Hematopoietic multipotent progenitor cell treated with erythropoietin and hydrocortisone succinate and interleukin-3 and kit ligand, for 15 days (in vitro differentiated cells): ENCODE measurements at places on chromosomes 1 and 21.
A peak's percentile ranks its signal among the peaks of the same experiment; 100 is the strongest.

- no peak for DNase-seq
These were observed 18.9 kb downstream of the TNNT2 start for GRCh38 chr1:201358596-201358995.

GRCh38 chr1:202580619-202581018 is 129.6 kb downstream of the SYT2 start:
- no peak for DNase-seq

GRCh38 chr1:170604065-170604464 is 59.9 kb upstream of the PRRX1 start:
- DNase-seq, result no peak

GRCh38 chr21:32174819-32175218 is 104.0 kb downstream of the MIS18A start:
- no peak for DNase-seq

DNA sequence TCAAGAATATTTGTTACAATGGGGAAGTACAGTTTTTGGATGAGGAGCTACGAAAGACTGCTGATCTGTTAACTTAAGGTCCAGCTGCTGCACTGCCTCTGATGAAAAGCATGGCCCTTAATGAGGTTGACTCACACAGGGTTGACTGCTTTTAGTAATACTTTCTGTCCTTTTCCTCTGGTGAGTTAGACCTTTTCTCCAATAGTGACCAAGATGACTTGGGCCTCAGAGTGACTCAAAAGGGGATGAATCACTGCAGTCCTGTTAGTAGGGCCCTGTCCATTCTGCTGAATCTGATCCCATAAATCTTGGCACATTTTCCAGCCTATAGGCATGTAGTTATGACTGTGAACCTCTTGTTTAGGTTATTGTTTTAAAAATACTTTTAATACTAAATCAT is 2.7 kb downstream of the DISP1 start:
- no peak for DNase-seq

DNA sequence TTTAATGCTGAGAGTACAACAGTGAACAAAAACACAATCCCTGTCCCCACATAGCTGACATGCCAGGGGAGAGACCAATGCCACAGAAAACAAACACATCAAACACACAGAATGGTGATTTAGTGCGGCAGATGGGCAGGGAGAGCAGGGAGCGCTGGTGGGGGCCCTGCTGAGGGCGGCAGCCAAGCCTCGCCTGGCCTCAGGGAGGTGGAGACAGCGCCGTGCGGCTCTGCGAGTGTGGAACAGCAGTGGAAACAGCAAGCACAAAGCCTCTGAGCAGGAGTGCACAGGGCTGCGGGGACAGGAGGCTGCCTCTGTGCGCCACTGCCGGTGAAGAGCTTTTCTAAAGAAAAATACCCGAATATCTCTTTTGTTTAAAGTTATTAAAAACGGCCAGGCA is 17.0 kb downstream of the MCM3AP start:
- no peak for DNase-seq

GRCh38 chr1:38046884-38047602 is 450 bp upstream of the POU3F1 start:
- DNase-seq, result peak; percentile 41

DNA sequence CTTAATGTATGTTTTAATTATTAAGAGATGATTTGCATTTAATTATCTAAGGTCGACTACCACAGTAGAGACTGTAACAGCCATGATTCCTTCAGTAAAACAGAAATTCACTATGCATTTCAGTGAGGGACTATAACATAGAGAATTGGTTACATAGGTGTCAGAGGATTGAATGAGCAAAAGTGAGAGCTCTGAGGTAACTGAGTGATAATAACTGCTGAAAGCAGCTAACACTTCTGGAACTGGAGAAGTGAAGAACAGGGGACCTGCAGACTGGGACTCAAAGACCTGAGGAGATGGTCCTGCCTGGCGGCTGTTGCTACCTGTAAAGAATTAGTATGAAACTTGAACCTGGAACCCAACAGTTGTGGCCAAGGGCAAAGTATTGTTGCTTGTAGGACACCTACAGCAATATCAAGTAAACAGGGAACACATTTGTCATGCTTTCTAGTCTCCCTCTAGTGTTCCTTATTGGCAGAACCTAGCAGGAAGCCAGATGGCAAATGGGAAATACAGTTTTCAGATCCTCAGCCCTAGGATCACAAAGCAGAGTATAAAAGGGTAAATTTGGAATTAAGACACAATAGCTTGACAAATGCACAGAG is 110.6 kb downstream of the HS2ST1 start:
- peak; percentile 59 for DNase-seq

DNA sequence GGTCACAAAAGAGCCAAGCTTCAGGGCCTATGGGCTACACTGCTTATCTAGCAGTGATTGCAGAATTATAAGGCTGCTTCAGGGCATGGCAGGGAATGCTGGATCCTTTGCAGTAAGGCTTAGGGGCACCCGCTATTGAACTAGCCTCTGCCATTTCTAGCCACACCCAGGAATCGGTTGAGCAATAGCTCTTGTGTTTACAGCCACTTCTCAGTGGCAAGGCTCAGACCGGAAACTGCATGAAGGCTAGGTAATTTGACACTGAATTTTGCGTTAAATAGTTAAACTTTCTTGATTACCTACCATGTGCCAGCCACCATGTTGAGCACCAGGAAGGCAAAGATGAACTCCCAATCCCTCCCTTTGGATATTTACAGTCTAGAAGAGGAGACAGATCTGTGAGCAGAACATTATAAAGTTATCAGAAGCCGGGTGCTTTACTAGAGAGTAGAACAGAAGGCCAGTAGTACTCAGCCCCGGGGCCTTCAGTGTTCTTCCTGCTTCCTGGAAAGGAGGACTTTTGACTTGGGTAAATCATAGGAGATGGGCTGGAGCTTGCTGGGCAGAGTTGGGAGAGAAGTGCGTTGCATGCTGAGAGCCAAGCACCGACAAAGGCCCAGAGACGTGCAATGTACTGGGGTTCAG is 98.6 kb upstream of the LPGAT1 start:
- peak; percentile 11 for DNase-seq

DNA sequence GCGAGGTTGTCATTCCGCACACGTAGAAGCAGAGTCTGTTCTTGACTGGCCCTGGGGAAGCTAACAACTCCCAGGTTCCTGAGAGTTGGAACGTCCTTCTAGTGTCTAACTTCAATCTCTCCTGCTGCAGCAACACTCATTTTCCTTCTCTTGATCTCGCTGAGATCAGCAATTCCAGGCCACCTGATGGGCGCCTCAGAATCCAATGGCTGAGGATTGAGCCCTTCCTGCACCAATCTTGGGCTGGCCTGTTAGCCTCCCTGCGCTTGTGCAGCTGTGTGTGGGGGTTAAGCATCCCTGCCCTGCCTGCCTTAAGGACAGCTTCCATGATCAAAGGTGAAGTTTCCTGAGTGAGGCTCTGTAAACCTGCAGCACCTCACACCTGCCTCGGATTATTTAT is 87.9 kb downstream of the SYT2 start:
- no peak for DNase-seq

DNA sequence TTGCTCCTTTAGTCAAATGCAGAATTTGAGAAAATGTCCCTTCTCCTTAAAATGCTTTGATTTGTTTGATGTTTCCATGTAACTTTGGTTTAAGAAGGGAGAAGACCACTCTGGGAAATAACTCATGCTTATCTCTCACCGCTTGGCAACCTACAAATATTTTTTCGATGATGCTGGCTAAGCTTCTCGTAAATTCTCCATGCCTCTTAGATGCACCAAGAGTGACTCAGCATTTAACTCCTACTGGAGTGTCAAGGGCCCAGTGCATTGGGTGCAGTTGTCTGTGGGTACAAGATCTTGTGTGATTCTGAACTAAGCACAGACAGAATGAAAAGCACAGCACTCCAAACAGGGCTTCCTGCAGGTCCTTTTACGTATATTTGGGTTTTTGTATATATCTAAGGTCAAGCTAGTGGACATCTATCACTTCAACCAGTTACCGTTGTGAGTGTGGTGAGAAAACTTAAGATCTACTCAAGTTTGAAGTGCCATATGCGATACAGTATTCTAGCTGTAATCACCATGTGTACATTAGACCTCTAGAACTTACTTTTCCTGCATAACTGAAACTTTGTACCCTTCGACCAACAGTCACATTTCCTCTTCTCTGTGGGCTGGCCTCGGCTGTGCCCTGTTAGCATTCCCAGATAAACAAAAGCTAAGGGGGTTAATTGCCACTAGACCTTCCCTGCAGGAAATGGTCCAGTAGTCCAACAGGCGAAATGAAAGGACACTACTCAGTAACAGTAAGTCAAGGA is 55.8 kb downstream of the COL18A1 start:
- peak; percentile 6 for DNase-seq

DNA sequence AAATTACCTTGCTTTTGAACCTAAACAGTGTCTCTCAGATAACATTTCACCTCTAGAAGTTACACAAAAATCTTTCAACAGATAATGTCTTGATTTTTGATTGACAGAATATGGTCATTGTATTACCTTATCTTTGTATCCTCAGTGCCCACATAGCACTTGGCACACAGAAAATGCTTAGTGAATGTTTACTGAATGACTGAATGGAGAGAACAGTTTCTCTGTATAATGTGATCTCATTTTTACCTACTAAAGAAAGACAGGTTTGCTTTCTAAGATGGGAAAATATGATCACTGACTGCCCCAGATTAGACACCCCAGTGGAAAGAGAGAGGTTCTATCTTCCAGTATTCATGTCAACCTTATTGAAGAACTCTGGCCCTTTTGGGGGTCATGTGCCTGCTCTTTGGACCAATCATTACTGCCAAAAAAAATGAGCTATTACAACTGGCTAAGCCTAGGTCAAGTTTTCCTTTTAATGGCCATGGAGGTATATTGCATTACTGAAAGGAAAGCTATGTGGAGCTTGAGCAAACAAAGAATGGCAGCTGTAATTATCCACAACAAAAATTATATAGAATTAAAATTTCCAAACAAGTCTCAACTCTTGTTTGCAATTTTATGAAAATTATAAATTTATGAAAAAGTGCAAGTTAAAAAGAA is 117.4 kb downstream of the MAGI3 start:
- no peak for DNase-seq

DNA sequence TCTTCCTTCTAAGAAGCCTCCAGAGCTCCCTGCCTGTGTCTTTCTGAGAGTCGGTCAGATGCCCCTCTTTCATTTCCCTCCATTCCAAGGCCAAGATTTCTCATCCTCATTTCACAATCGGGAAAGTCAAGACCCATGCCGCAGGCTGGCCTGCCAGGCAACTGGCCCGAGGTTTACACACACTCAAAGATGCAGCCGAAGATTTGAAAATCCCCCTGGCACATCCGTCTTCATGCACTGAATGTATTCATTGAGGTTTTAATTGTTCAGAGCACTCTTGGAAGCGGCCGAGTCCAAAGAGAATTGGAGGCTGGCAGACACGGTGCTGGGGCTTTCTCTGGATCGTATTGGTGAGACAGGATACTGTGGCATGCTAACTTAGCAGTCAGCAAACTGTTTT is 29.1 kb upstream of the SRP9 start:
- no peak for DNase-seq

DNA sequence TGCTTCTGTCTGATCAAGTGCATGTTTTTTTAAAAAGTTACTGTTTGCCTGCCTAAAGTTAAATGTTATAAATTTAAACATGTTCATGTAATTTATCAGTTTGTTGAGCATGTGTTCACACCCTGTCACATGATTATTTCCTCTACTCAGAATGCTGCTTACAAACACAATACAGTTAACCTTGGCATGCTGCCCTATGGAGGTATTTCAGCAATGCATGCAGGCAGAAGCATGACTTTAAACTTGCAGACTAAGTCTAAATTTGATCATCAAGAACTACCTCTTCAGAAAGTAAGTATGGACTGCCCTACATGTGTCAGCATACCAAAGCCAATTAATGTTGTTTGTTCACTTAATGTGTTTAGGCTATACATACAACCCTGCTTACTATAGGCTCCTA is 161.6 kb downstream of the LRRC40 start:
- no peak for DNase-seq

GRCh38 chr1:58500043-58500442 is 46.5 kb downstream of the OMA1 start:
- DNase-seq, result no peak

GRCh38 chr1:35568975-35569395 is 4.1 kb upstream of the TFAP2E start:
- DNase-seq, result peak; percentile 71

- DNase-seq, result no peak
These were observed 205.1 kb downstream of the PLA2G4A start for GRCh38 chr1:187033693-187034390.
